Stimulated activated naive B cell treated with anti-CD40 and anti-IgM and Interleukin-4, amounts not matched to agents 10 μg/mL and 1 μg/mL and 100 μg/mL, for 72 hours (primary cell): ENCODE measurements at places on chromosomes 4 and X.

DNA sequence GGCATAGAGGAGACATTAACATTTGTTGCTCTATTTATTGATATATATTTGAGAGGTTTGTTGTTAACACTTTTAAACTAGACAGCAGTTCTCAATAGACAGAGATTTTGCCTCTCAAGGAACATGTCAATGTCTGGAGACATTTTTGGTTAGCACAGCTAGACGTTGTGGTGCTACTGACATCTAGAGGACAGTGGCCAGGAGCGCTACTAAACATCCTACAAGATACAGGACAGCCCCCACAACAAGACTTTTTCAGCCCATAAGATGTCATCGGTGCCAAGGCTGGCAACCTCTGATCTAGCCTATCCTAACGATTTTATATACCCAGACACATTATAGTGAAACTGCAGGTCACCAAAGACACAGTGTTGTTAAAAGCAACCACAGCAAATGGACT lies 18.4 kb upstream of the CTSO start:
- DNase-seq = no peak

- DNase-seq = no peak
These were observed 71.8 kb downstream of the SUPT20HL2 start for GRCh38 chrX:24241822-24242648.

- DNase-seq = no peak
These were observed 322.9 kb downstream of the RAPGEF2 start for GRCh38 chr4:159425737-159426305.

DNA sequence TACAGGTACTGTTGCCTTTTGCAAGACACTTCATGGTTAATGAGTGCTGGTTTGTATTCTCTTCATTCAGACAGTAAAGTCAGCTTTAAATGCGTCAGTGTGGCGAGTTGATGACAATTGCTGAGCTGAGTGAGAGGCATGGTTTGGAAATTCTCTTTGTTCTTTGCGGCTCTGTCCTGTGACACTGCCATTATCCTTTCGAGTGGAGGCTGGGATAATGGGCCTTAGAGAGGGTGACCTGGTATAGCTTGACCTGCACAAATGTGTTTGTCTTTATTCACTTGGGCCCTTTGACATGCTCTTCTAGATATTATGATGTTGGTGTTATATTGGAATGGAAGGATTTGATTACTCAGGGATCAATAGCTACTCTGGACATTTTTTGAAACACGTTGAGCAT lies 208.5 kb upstream of the FAT1 start:
- no peak for DNase-seq

DNA sequence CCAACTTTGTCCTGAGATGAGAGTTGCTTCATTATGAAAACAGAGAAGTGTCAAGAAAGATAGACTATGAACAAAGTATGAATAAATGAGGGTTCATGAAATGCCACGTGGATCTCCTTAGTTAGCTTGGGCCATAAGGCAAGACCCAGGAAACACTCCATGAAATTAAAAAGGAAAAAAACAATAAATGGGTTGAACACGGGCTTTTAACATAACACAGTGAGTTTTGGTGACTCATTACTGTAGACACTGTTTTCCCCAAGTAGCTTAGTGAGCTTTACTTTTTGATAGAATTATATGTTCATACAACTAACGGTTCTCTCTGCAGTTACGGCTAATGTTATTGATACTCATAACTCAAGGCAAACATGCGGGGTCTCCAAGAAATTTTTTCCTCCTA lies 265.0 kb downstream of the DHX15 start:
- DNase-seq = no peak

DNA sequence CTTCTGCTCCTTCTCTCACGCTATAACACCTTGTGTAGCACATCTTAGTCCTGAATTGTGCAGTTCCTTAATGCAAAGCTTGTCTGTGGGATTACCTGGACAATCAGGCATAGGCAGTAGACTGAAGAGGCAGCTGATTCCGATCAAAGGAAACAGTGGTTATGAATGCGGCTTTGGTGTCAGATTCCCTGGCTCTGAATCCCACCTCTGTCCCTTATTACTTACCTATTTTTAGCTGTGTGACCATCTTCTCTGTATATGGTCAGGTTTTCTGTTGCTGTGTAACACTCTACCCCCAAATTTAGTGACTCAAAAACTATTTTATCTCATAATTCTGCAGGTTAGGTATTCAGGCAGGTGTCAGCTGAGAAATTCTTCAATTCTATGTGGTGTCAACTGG lies 3.2 kb downstream of the ZBTB49 start:
- no peak for DNase-seq

DNA sequence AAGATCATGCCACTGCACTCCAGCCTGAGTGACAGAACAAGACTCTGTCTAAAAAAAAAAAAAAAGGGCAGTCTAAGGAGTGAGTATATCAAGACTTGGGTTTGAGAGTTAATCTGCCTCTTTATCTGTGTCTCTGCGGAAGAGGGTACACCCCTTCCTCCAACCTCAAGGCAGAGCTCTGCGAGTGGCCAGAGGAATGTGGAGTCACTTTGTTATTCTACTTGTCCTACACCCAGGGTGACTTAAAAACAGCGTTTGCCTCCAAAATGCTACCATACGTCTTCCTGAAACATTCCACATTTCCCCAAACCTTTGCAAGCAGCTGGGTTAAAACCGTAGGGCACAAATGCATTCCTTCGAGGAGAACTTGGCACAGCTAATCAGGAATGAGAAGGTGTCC lies 199.9 kb downstream of the SHOX start:
- DNase-seq = no peak

- DNase-seq = no peak
These were observed 79.3 kb downstream of the RASL11B start for GRCh38 chr4:52941450-52941849.

DNA sequence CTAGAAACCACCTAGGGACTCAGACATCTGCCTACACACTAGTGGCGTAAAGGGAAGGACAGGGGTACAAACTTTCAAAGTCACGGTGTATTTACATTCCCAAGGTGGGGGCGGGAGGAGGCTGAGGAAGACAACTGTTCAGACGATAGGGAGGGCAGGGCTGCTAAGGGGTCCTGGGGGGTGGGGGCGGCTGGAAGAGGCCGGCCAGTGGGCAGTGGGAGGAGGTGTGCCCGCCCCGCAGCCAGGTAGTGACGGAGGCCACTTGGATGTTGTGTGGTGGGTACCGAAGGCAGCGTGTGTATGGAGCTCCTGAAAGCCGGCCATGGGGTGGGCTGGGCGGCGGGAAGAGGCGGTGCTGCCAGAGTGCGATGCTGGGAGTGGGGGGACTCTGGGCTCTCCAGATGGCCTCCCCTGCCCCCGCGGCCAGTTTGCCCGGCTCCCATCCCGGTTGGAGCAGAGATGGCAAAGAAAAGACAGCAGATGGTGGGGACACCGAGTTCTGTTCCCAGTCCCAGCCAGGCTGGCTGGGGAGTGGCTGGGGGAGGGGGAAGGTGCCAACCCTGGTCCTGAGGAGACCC lies 24.2 kb downstream of the L1CAM start:
- no peak for DNase-seq

DNA sequence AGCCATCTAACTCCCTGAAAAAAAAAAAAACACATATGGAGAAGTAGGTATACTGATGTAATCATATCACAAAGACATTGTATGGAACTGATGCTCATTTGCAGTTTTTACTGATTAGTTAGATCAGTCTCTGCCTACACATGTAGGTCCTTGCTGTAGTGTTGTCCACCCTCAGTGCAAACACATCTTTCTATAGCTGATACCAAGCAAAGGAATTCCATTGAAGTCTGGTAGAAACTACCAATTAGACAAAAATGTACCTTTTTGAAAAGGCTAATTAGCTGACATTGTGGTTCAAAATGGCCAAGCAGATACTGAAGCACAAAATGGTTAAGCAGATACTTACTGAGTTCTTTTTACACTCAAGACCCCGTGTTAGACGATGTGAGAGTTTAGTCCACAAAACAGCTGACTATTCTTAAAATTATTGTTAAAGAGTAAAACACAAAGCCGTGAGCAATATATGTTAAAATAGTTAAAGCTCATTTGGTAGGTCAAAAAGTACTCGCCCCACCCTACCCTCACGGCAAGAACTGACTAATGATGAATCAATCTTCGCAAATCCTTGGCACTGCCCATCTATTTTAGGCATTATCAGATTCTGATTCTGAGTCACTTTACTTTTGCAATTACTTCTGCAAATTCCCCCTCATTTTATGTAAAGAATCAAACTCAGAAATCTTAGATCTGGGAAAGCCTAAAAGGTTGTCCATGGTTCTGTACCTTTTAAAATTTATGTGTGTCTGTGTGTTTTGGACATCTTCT lies 40.4 kb downstream of the COL4A6 start:
- no peak for DNase-seq

DNA sequence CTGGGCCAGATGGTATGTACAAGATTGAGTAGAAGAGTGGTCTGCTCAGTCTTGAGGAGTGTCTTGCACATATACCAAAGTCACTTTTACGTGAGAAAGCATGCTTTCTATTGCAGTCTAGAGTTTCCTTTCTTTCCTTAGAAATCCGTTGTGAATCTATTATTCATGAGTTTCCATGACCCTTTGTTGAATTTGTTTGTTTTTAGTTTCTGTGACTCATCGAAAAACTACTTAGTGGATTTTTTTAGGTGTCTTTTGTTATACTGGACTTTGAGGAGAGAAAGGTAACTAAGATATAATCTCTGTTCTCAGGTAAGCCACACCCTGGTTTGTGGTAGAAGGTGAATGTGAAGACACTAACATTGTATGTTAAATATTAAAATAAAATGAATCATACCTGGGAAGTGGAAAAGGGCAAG lies 23.0 kb downstream of the GALNT7 start:
- no peak for DNase-seq

DNA sequence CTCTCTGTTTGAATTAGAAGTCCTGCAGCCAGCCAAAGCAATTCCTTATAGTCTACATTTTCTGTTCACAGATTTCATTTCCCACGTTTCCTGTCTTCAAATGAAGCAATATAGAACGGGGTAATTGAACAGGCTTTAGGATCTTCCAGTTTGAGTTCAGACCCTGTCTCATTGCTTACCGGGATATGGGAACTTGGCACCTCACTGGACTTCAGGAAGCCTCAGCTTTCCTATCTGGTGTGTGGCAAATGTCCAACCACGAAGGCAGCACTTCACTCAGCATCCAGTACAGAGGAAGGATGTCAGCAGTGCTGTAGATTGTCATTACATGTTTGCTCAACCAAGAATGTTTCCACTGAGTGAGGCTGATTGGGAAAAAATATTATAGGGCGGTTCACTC lies 271.1 kb upstream of the ZFP42 start:
- DNase-seq = no peak

DNA sequence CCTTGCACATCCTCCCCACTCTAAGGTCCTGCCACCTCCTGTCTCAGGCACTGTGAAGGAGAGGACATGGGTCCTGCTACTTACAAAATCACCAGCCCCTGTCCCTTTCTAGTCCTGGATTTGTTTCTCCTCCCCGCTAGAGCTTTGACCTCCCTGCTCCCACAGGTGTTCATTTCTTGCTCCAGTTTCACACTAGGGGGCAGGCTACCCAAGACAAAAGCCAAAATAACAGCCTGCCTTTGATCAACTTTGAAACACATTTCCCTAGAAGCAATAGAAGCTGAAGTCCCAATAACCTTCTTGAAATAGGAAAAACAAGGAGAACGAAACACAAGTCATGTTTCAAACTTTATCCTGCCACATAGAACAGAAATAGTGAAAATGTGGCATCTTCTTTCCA lies 164.4 kb downstream of the QDPR start:
- DNase-seq = no peak

DNA sequence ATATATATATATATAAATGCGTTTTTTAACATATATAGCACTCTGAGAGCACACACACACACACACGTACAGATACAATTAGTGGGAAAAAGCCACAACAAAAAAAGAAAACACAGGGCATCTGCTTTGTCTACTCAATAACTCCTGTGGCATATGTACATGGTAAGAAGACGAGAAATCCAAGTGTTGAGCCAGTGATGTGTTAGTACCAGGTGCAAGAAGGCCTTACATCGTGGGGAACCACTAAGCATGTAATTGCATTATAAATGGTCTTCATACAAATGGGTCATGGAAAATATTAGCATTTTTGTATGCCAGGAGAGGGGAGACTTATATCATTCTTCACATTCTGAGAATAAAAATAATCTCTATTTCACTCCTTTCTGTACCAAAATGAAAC lies 62.7 kb upstream of the FAM47B start:
- DNase-seq = no peak

GRCh38 chrX:17644001-17644400 lies 93.3 kb upstream of the SCML1 start:
- DNase-seq = no peak

DNA sequence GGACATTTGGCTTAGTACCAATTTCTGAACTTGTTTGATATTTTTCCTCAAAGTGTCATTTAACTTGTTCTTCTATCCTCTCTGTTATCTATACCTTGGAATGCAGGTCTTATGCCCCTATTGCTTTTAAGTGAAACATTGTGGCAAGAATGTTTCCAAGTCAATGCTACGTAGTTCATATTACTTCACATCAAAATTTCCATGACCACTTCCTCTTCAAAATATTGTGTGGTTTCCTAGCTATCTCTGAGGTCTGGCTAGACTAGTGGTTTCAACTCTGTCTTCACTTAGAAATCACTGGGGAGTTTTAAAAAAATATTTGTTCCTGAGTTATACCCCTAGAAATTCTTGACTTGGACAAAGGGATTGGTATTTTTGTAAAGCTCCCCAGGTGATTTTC lies 20.2 kb upstream of the RASGEF1B start:
- DNase-seq = no peak

- no peak for DNase-seq
These were observed 16.0 kb downstream of the UBA6 start for GRCh38 chr4:67684839-67685531.

DNA sequence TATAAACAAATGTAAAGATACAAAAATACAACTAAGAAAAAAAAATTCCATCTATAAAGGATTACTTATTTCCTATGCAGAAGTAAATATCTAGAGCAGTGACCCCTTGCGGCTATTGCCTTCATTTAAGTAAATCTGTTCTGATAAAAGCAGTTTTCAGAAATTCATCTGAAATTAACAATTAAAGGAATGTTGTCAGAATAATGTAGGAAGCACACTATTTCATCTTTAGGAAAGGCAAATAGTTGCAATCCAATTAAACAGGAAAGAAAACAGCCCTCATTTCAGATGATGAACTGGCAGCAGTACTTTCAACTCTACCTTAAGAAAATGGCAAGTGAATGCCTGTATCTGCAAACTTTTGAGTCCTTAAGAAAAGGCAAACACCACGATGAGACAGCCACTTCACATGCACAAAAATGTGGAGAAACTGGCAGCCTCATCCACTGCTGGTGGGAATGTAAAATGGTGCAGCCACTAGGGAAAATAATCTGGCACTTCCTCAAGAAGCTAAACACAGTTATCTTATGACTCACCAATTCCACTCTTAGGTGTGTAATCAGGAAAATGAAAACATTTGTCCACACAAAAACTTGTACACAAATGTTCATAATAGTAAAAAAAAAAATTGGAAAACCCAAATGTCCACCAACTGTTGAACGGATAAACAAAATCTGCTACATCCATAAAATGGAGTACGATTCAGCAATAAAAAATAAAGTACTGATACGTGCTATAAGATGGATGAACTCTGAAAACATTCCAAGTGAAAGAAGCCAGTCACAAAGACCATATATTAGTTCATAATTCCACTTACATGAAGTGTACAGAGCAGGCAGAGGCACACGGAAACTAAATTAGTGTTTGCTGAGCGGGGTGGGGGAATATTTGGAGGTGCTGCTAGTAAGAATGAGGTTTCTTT lies 2.0 kb upstream of the THAP9 start:
- no peak for DNase-seq
